Stimulated activated CD4-positive, alpha-beta T cell treated with anti-CD3 and anti-CD28 coated beads, Interleukin-1b, Interleukin-23, amount 100 ng/mL, for 48 hours (primary cell): ENCODE measurements at places on chromosomes 7 and 10.
A peak's percentile ranks its signal among the peaks of the same experiment; 100 is the strongest.

- DNase-seq: no peak
Measured at GRCh38 chr7:101420436-101420835, 57.8 kb downstream of the COL26A1 start.

DNA sequence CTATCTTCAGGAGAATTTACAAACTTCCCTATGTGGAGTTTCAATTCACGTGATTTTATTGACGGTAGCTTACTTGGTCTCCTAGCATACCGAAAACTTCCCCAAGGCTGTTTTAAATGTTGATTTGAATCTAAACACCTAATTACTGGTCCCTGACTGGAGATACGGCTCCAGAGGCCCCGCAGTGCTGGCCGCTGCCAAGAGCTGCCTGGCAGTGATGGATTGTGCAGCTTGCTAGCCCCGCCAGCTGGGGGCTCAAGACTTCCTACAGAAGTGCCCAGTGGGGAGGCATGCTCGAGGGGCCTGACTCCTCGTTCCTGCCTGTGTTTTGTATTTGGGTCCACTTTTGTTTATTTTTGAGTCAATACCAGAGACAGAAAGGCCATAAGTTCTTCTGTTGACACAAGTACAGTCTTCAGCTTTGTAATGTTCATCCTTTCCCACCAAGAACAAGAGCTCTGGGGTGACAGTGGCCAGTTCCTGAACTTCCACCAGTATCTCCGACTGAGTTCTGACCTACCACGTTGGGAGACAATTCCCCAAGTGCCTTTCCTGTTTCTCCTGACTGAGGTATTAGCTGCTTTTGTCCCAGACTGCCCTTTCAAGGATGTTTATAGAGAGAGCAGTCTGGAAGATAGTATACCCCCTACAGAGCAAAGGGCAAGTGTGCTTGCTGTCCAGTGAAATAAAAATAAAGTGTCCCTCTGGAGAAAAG lies 80.7 kb upstream of the CXCL12 start:
- no peak for DNase-seq

GRCh38 chr10:113775686-113776294 lies 24.3 kb downstream of the PLEKHS1 start:
- DNase-seq: no peak

GRCh38 chr10:124142006-124142739 lies 48.8 kb upstream of the CHST15 start:
- no peak for DNase-seq

- DNase-seq: no peak
Measured at GRCh38 chr7:149280151-149280550, 18.2 kb downstream of the ZNF783 start.

GRCh38 chr10:5464546-5464945 lies 34.8 kb downstream of the CALML5 start:
- no peak for DNase-seq

- DNase-seq: no peak
Measured at GRCh38 chr7:16755397-16755796, 1.8 kb downstream of the TSPAN13 start.

DNA sequence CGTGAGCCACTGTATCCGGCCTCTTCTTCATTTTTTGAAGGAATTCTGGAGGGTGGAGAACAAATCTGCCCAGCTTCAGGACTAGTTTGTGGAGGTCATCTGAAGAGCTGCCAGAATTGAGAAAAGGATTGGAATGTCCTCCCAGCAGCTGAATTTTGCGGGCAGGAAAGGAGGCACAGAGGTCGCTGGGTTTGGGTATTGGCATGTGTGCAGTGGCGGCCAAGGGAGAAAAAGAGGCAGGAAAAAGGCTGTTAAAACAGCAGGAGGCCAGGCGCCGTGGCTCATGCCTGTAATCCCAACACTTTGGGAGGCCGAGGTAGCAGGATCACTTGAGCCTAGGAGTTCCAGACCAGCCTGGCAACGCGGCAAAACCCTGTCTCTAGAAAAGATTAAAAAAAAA lies 80.4 kb downstream of the HIP1 start:
- DNase-seq: no peak

- DNase-seq: no peak
Measured at GRCh38 chr10:47364911-47365310, 16.7 kb downstream of the RBP3 start.

- peak; percentile 17 for DNase-seq
Measured at GRCh38 chr7:30163231-30163894, 28.6 kb downstream of the MTURN start.

- DNase-seq: no peak
Measured at GRCh38 chr10:5708356-5708755, 23.7 kb downstream of the TASOR2 start.

DNA sequence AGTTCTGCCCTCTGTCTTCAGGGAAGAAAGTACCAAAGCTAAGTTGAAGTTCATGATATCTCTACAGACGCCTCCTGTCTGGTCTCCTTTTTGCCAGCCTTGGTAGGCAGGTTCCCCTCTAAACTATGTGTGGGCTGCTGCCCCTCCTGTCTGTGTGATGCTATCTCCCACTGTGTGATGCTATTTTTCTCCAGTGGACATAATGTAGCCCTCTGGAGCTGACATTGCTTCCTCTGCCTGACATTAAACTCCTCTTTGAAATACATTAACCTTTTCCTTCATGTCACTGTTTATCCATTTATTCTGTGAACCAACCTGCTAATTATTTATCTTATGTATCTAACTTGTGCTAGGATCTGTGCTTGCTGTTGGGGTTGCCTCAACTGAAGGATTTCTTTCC lies at the start of gene PRSS58:
TSS of gene PRSS58 (minus strand) at position 101 of the 400 bp plus-strand sequence. CDS start 351 bp downstream, outside the sequence.
- no peak for DNase-seq

DNA sequence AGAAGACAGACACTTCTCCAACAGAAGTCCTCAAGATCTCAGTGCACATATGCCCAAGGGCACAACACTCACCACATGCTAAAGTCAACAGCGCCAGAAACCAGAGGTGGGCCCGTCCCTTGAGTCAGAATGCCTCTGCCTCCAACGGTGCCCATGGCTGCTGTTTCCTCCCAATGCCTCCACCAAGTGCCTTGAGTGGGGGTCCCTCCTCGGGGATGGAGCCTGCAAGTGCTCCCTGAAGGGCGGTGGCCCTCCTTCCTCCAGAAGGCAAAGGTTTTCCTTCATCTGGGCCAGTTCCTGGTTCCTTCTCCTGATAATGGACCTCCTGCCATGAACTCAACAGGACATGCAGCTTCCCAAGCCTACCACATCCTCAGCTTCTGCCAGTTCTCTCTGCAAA lies 58.5 kb downstream of the TNS3 start:
- no peak for DNase-seq

DNA sequence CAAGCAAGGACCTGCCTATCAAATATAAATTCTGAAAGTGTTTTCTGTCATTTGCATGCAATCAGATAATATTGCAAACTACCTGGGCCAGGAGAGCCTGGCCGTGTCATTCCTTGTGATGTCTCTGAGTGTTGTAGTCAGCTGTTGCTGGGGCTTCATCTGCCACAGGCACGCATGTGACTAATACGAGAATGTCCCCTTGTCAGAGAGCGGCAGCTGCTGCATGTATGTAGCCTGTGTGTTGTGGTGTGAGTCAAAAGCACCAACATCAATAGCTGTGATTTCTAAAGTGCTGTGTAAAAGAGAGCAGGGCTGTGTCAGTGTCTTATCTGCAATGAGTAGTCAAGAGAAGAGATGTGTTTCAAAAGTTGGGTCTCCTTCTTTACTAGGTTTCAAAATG lies 155.4 kb downstream of the POU6F2 start:
- peak; percentile 4 for DNase-seq

- no peak for DNase-seq
Measured at GRCh38 chr7:44961844-44962482, 16.9 kb downstream of the MYO1G start.

GRCh38 chr7:124773938-124774337 lies 8.3 kb upstream of the GPR37 start:
- DNase-seq: no peak

DNA sequence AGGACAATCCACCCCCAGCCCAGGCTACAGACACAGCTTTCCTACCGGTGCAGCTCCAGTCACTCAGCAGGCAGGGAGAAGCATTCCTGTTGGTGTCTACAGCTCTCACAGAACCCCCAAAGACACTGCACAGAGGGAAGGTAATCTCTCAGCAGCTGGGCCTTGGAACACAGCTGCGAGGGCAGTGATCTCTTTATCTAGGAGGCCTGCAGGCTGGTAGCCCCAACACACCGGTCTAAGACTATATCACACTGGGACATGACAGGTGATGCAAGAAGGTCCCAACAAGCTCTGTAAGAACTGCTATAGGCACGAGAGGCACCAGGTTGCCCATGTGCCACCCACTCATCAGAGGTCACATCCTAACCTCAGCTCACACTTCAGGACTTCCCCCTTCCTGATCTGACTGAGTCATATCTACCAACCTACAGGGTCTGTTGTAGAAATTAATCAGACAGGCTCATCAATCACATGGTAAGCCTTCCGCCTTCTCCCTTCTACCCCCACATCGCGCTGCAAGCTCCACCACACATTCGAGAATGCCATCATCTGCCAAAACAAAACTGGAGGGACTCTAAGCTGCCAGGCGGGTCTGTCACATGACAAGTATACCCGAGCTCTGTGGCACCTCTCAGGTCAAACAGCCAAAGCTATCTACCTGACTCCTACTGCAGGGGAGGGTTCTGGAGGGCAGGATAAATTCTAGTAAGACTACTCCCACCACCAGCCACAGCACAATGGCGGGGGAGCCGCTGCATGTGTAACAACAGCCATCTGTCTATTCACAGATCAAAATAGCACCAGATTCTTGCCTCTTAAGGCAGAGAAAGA lies 26.1 kb downstream of the FAM53B start:
- peak; percentile 87 for DNase-seq

- no peak for DNase-seq
Measured at GRCh38 chr7:8937204-8937603, 503.8 kb downstream of the NXPH1 start.

- DNase-seq: no peak
Measured at GRCh38 chr7:132160611-132161532, 415.4 kb downstream of the PLXNA4 start.

GRCh38 chr10:133058331-133059092 lies 29.2 kb upstream of the ADGRA1 start:
- no peak for DNase-seq

DNA sequence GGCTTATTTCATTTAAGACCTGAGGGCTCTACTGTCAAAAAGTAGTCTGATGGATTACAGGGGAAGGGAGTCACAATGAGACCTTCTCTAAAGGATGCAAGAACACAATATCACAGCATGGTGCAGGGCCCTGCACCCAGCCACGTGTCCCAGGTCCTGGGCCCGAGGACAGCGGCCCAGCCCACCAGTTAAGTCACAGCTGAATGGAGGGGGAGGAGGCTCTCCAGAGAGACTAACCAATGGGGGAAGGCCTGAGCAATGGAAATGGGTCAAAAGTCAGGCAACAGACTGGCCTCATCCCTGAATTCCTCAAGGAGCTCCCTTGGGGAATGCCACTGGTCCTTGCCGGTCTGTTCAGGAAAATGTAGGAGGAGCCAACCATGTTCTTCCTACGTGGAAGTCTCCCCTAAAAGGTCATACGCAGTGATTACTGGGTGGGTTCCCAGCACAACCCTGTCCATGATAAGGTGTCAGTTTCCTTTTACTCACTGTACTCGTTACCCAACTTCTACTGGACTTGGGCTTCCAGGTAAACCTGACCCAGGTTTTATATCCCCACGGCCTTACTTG lies 28.3 kb downstream of the CCDC3 start:
- DNase-seq: no peak
